Naive thymus-derived CD4-positive, alpha-beta T cell (primary cell): ENCODE measurements at places on chromosomes 1 and 21. TPM values are rescaled to one million over a fixed set of nuclear protein-coding genes. Genes with fewer than 3 reads are reported as not detected.
A peak's percentile ranks its signal among the peaks of the same experiment; 100 is the strongest.

DNA sequence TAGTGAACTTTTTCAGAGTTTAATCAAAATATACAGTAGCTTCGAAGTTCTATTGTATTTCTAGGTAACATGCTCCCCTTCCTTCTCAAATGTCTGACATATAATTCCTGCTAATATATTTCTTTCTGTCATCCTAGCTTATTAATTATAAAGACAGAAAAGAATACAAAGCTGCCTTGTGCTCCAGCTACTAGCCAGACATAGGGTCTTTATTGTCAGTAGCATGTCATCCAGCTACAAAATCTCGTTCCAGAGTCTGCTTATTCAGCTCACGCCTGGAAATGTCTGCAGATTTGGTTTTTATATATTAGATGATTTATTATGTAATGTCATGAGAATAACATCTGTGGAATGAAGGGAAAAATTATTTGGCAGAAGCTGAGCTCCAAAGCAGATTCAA lies 1102.8 kb downstream of the BRINP3 start:
- no peak for DNase-seq

- no peak for DNase-seq
Measured at GRCh38 chr1:155185783-155186066, 12.1 kb downstream of the TRIM46 start.

- no peak for DNase-seq
Measured at GRCh38 chr1:820962-821361, 102.8 kb upstream of the SAMD11 start.

GRCh38 chr1:86778569-86779239 lies 74.3 kb downstream of the SH3GLB1 start:
- no peak for DNase-seq

GRCh38 chr1:200880212-200880611 lies 7.4 kb downstream of the GPR25 start:
- DNase-seq, result no peak

GRCh38 chr1:184664042-184664660 lies 90.5 kb downstream of the EDEM3 start:
- peak; percentile 11 for DNase-seq

- DNase-seq, result no peak
Measured at GRCh38 chr1:219427989-219428388, 184.9 kb downstream of the ZC3H11B start.

- no peak for DNase-seq
Measured at GRCh38 chr1:234981758-234982157, 146.9 kb downstream of the TOMM20 start.

GRCh38 chr1:5837976-5838653 lies 154.1 kb downstream of the NPHP4 start:
- no peak for DNase-seq

GRCh38 chr1:62774971-62775595 lies 8.8 kb upstream of the ATG4C start:
- no peak for DNase-seq

- DNase-seq, result no peak
Measured at GRCh38 chr21:42080788-42081083, 9.6 kb downstream of the UMODL1 start.

DNA sequence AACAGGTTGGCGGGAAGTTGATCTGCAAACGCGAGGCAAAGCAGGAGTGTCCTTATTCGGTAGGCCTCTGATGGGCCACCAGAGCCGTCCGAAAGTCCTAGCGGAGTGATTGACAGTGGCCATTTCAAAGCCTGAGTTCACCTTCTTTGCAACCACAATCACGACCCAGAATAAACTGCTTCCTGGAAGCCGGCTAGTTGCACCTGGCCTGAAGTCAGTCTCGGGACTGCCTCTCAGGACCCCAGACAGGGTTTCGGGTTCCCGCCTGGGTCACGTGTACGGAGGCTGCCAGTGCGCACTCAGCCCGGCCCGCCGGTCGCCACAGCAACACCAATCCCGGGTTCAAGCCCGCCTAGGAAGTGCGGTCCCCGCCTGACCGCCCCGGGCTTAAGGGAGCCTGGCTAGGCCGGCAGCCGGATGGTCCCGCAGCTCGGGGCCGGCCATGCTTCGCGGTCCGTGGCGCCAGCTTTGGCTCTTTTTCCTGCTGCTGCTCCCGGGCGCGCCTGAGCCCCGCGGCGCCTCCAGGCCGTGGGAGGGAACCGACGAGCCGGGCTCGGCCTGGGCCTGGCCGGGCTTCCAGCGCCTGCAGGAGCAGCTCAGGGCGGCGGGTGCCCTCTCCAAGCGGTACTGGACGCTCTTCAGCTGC lies at the start of gene TOR3A:
Gene TOR3A, plus strand, starts transcription at position 384 of the 646 bp plus-strand sequence. Its CDS starts 59 bp downstream, at position 443.
- peak; percentile 55 for DNase-seq

DNA sequence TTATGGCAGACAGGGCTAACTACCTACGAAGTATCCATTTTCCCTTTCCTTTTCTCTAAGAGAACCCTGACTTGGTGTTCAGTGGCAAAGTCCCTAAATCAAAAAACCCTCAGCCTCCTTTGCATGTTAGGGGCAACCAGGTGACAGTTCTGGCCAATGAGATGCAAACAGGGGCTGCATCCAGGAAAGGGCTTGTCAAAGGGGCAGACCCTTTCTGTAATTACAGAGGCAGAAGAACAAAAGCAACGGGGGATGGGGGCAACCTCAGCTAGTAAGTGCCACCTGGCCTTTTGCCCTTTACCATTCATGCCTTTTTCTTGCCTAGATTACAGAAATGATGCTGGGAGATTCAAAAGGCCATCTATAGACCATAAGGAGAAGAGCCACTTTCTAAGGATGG lies 34.4 kb downstream of the GLUL start:
- no peak for DNase-seq

DNA sequence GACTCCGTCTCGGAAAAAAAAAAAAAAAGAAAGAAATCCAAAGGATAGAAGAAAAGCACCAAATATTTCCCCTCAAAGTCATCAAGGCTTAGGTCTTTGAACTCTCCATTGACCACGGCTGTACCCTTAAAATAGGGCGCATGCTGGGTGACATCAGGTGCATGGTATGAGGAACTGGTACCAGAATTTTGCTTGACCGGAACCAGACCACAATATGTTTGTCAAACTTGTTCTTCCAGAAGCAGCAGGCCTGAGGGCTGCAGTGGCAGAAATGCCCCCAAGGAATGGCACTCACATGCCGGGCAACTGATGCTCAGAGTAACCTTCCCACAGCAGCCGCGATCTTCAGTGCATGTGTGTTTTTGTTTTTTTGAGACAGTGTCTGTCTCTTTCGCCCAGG lies 21.0 kb downstream of the RCC1 start:
- no peak for DNase-seq

DNA sequence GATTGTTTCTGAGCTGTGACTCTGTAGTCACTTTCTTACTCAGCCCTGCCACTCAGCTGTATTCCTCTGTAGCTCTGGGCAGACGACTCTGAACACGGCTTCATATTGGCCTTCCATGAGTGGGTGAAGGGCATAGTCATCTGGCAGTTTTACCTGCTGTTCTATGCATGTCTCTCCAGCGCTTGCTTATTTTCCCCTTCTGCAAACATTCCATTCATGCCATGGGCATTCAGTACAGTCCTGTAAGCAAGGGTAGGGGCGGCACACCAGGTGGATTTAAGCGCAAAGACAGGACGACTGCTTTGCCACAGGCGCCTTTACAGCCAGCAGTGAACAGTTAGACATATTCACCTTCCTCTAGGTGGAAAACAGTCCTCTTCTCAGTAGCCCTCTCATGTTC lies 4.4 kb upstream of the WDR26 start:
- DNase-seq, result no peak

DNA sequence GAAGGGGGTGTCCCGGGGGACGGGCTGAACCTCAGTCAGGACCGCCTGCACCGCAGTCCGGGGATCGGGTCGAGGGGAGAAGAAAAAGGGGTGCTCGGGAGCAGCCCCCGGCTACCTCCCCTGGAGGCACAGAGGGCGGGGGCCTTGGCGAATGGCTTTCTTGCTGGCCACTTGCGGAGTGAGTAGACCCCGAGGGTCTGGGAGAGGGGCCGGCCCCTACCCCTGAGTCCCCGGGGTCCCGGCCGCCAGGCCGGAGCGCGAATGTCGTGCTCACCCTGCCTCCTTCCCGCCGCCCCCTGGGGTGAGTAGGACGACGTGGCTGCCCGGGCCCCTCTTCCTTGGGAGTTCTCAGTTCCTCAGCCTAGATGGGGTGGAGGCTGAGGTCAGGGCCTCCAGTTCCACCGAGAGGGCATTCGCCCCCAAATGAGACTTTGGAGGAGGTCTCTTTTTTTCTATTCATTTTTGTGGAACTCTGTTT lies 113.0 kb downstream of the OSBPL9 start:
- no peak for DNase-seq

DNA sequence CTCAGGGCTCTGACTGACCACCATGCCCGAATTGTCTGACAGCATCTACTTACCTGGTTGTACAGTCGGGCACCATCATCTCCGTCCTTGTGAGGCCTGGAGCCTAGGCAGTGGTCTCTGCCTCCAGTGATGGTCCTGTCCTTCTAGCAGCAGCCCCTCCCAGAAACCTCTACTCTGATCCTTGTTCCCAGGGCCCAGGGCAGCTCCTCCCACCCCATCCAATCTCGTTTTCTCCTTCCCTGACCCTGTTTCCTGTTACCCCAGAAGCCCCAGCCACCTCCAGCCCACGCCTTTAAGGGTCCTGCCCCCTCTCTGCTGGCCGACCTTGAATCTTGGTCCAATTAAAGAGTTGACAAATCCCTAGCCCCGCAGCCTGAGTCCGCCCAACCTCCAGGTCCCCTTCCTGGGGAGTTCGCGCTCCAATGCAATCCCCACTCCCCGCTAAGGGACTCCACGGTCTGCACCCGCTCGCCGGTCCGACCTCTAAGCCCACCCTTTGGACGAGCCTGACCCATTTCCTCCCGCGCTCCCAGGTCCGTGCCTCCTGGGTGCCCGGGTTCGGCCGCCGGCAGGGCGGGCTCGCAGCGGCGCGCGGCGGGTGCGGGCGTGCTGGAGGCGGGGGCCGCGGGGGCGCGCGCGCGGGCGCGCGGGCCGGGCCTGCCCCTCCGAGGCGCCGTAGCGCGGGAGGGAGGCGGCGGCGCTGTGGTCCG lies at the start of gene B4GALT2:
Gene B4GALT2, plus strand, starts transcription at position 660 of the 710 bp plus-strand sequence. CDS start 1,951 bp downstream, outside the sequence.
- DNase-seq, result no peak

DNA sequence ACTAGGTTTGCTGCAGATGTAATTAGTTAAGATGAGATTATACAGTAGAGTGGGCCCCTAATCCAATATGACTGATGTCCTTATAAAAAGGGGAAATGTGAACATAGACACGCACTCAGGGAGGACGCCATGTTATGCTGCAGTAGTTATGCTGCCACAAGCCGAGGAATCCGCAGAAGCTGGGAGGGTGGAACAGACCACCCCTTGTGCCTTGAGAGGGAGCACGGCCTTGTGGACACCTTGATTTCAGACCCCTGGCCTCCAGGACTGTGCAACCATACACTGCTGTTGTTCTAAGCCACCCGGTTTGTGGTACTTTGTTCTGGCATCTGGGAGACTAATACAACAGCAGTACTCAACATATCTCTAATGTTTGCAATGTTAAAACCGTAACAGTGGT lies 57.9 kb upstream of the HIVEP3 start:
- DNase-seq, result no peak

DNA sequence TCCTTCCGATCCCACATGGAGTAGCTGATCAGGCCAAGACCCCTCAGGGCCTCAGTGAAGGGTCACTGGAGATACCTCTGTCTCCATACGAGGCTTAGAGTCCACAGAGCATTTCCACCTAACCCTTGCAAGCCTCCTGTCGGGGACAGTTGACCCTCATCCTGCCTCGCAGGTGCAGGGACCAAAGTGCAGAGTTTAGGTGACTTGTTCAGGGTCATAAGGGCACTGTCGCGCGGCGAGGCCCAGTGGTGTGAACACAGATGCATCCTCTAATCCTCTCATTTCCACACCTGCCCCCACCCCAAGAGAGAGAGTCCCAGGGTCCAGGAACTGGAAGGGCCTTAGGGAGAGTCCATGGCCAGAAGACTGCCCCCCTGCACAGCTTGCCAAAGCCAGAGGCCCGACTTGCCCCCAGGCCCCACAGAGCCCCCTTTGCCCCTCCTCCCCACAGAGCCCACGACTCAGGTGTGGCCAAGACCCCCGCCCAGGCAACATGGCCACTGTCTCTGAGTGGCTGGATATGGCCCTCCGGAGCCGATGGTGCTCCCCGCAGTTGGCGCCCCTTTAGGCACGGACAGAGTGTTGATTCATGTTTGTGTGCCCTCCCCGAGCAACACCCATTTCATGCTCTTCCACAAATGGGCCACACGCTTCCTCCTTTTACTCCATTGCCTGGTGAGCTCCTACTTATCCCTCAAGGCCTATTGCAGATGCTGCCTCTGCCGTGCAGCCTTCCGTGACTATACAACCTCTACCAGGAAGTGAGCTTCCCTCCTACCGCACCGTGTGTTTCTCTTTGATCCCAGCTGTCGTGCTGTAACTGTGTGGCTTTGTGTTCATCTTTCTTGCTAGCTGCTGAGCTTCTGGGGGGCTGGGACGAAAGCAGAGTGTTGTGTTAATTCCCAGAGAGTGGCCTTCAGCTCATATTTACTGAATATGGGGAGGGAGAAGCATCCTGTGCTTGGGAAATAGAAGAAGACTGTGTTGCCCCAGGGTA lies 1.7 kb downstream of the TRPM2 start:
- peak; percentile 40 for DNase-seq

- DNase-seq, result no peak
Measured at GRCh38 chr1:75996196-75996595, 64.0 kb upstream of the ASB17 start.

GRCh38 chr1:13699936-13700520 lies at the start of gene PRDM2:
Gene PRDM2, plus strand, starts transcription at chr1:13700188. Its CDS starts 15,418 bp downstream, at chr1:13715606.
- DNase-seq, result peak; percentile 73

DNA sequence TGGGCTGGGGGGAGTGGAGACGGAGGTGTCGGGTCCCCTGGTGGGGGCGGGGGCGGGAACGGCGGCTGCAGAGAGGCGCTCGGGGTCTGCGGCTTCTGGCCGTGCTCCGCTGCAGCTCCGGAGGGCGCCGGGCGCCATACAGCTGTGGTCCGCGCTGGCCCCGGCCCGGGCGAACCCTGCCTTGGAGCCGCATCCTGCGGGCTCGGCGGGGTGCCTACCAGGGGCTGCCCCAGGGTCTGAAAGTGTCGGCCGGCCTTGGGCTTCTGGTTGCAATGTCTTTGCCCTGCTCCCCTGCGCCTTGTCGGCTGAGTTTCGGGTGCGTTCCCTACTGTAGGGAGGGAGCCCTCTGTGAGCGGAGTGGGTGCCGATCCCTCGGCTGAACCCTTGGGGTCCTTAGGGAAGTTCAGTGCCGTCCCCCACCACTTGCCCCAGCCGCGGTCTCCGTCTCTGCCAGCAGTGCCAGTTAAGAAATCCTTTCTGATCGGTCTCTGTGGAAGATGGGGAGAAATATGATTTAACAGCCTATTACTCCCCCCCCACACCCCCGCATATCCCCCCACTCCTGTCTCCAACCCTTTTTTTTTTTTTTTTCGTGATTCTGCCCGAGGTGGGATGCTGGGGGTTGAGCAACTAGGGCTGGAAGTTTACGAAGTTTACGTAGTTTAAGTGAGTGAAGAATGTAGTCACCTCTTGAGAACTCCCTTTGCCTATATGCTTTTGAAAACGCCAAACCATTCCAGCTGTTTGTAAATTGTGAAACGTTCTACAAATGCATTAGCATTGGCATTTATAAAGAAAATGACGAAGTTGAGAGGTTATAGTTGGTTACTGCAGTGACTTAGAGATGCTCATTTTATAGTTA lies 588 bp downstream of the NEXN start:
- peak; percentile 13 for DNase-seq

ODR4 gene
- 14.6 TPM for total RNA-seq

IGFN1 gene
- not detected in 2 replicates for total RNA-seq

CHI3L2 gene
- 29.1 TPM for total RNA-seq

TUT4 gene
- total RNA-seq, result 127 TPM

SZT2 gene
- 114 TPM for total RNA-seq

PGLYRP3 gene
- not detected for total RNA-seq

BSND gene
- total RNA-seq, result 0.05 TPM

NLRP3 gene
- total RNA-seq, result 0.70 and 1.1 TPM in 2 replicates

FAAP20 gene
- total RNA-seq, result 43.4 TPM

KLHDC8A gene
- not detected for total RNA-seq

ICOSLG gene
- 11.7 TPM for total RNA-seq
